Common myeloid progenitor, CD34-positive (primary cell): ENCODE measurements at places on chromosomes 7 and 10.
A peak's percentile ranks its signal among the peaks of the same experiment; 100 is the strongest.

GRCh38 chr7:27101171-27101956 is 1.1 kb downstream of the HOXA2 start:
- no peak for DNase-seq

DNA sequence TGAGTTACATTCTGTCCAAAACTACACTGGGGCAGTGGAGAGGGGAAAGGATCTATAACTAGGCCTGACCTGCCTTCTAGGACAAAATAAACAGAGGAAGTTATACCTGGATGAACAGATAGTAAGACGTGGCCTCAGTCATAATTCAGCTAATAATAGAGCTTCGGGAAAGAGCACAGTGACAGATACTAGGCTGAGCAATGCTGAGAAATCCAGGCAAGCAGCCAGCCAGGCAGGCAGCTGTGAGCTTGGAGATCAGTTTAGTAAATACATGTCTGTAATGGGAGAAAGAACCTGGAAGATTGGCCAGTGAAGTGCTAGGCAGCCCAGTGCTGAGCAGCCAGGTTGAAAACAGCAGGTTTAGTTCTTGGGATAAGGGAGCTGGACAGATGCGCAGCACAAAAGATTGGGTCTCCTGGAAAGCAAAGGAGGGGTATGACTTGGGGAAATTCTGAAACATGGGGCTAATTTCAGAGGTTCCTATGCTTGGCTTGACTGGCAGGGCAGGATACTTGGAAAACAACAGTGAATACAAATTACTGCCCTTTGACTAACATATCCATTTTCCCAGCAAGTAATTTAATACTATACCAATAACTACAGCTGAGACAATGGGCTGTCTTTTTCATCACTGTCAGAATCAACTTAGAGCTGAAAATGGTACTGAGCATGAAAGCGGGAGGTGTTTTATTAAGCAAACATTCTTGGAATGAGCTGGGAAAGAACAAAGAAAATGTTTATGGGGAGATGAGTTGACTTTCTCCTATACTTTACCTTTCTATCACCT is 140.8 kb downstream of the DGKB start:
- DNase-seq, result no peak

DNA sequence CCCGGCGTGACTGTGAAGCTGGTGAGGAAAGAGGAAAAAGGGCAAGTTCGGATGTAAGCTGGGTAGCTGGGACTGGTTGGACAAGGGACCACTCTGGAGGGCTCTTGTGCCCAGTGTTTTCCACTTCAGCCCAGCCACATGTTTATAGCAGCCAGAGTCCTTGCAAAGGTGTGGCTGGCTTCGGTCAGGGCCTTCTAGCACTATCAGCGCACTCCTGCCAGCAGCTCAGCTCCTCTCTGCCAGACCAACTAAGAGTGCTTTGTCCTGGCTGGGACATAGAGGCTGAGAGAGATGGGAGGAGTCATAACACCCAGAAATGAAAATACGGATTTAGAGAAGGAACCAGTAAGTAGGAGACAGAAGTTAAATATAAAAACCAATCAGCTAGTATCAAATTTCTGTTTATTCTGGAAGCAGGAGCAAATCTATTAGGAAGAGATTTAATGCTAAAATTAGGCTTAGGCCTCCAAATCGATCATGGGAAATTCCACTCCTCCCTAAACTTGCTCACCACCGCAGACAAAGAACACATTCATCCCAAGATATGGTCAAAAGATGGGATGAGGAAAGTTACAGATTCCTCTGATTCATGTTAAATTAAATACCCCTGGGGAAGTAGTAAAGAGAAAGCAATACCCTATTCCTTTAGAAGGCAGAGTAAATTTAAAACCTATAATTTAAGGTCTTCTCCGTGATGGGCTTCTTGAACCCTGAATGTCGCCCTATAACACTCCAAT is 135.0 kb downstream of the RALA start:
- no peak for DNase-seq

GRCh38 chr7:153886506-153887441 is 165.4 kb upstream of the DPP6 start:
- peak; percentile 1 for DNase-seq

DNA sequence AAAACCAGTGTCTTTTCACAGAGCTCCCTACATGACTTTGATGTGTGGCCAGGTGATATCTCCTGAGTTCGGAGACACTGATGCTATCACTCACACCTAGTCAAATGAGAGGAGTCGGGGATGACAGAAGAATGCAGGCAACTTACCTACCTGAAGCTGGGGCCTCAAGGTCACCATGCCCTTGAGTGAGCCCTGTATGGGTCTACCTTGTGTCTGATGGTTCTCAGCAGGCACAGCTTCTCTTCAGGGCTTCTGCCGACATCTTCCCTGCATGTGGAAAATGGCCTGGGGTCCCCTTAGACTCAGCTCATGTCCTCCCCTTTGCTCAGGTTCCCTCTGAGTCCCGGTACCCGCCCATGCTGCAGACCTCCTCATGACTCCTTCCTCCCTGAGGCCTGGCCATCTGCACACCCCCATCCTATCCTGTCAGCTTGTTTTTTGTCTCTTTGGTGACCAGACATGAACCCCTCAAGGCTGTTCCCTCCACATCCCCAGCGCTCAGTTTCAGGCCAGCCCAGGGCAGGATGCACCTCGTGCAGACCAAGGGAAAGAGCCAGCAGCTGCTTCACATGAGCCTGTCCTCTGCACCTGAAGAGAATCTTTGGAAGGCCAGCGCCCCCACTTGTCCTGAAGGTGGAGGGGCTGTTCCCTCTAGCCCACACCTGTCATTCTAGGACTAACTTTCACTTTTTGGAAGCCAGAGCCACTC is 74.6 kb upstream of the GDF10 start:
- DNase-seq, result no peak

DNA sequence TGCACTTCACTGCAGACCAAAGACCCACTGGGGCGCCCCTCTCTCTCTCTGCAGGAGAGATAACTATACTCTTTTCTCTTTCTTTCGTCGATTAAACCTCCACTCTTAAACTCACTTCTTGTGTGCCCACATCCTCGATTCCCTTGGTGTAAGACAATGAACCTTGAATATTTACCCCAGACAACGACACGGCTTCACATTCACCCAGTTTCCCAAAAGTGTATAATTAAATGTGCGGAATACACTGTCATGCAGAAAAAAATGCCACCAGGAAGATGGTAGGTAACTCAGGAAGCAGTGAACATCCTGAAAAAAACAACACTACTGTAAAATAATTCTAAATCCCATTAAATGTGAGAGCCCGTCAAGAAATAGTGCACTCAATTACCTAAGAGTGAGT is 882.2 kb downstream of the TYW1 start:
- no peak for DNase-seq

- no peak for DNase-seq
Measured at GRCh38 chr10:35063837-35064454, 26.2 kb downstream of the CUL2 start.

DNA sequence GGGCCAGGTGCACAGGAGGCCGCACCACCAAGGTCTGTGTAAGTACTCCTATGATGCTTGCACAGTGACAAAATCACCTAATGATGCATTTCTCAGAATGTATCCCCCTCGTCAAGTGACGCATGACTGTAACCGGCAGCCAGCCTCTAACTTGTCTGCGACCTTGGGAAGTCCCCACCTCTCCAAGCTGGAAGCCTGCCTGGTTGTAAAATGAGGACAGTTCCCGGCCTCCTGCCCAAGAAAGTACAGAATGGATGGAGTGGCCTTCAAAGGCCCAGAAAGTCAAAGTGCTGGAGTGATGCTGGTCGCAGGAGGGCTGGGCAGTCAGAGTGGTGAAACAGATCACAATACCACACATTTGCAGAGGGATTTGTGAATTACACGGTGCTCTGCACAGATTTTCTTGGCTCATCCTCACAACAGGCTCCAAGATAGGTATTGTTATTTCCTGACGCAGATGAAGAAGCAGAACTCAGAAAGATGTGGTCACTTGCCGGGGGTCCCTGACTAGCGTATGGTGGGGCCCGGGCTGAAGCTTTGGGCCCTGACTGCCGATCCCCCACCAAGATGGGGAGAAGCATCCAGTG is 22.8 kb downstream of the SPOCK2 start:
- no peak for DNase-seq

DNA sequence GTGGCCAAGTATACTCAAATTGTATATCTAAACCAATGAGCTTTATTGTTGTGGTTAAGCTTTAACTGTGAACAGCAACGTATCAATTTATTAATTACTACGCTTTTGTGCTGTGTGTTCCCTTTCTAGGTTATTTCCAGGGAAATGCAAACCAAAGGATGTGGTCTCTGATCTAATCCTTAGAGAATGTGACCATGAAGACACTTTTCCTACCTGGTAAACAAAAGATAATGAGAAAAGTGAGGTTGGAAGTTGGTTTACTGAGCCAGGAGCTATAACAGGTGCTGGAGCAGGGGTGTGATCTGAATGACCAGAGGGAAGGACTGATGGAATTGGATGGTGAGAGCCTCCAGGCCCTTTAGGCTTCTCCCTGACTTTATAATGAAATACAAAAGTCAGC is 25.4 kb upstream of the CALU start:
- DNase-seq, result no peak

DNA sequence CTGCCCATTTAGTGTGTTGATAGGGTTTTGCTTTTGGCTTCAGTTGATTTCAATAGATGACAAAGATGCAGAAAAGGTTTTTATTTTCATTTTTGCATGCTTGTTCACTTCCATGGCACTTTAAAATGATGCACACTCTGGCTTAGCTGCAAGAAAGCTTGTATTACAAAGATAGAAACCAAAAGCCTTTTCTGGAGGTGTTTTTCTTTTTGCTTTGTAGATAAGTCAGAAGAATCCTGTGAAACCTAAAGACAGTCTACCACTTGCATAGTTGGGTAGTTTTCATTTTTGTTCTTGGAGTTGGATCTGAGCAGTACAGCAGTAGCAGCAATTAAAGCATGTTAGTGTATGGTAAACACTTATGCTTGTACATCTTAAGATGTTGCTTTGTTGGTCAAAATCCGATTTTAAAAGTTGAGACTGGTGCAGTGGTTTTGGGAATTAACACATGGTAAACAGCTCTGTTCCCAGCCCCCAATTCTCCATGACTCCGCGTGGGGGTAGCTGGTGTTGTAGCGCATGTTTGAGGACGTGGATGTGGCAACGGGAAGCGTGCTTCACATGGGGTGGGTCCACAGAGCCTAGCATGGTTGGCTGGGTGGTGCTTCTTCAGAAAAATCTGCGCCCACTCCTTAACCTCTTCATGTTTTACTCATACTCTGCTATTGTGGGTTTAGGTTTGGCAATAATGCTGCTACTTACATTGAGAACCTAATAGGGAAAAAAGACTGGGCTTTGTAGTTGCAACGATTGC is 19.8 kb downstream of the CCNY start:
- DNase-seq, result no peak

DNA sequence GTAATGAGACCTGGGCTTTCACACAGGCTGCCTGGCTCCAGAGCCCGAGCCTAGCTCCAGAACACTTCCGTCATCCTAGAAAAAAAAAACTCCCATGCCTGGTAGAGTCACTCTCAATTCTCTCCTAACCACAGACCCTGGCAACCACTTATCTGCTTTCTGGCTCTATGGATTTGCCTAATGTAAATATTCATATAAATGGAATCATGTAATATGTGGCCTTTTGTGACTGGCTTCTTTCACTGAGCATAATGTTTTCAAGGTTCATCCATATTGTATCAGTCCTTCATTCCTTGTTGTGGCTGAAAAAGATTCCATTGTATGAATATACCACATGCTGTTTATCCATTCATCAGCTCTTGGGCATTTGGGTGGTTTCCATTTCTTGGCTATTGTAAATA is 167.7 kb upstream of the MKLN1 start:
- DNase-seq, result no peak

GRCh38 chr10:11880151-11881029 is 57.2 kb downstream of the PROSER2 start:
- no peak for DNase-seq

GRCh38 chr10:121425623-121426022 is 172.6 kb downstream of the FGFR2 start:
- DNase-seq, result peak; percentile 29

- DNase-seq, result peak; percentile 51
Measured at GRCh38 chr7:24299192-24299591, 15.2 kb downstream of the NPY start.

DNA sequence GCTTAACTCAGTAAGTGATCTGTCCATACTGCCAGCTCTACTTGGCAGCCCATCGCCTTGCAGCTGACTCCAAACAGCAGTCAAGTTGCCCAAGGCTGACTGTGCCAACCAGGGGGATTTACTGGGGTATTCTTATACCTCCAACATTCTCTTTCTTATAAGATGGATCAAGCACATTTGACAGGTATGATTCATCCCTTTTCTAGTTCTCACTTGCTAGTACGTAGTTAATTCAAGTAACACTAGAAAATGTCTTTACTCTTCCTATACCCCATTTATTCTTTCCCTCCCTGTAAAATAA is 77.0 kb downstream of the SLC25A13 start:
- DNase-seq, result no peak

GRCh38 chr10:86673827-86674581 is 5.7 kb downstream of the LDB3 start:
- DNase-seq, result no peak

DNA sequence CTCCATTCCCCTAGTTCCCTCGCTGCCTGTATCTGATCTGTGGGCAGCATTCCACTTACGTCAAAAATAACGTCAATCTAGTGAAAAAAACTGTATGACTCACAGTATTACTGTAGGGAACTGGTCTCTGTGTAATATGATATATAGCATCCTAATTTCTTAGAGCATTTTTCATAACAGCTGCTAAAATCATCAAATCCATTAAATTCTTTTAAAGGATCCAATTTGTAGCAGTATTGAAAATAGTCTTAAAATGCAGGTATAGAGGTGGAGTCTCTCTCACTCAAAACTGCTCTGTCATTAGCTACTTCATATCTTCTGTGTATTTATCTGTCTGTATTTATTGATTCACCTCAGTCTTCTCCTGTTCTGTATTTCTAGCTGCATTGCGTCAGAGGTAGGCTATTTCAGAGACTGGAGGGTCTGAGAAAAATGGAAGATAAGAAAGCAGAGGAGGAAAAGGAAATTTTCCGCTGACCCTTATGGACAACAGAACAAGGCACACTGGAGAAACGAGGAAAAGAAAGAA is 59.9 kb downstream of the PON1 start:
- no peak for DNase-seq

DNA sequence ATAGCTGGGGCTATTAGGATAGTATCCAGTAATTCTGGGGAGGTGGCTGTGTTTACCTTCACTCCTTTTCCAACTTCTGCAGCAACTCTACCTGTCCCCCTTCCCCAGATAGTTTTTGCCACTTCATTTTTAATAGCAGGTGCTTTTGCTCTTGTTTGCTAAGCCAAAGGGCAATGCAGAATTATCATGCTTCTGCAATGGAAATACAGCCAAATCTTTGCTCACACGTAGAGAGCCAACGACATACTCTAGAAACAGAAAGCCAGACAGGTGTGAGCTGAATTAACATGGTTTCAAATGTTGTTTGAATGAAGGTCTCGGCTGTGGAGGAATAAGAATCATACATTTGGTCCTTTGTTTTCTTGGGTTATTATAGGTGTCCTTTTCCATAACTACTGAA is 14.4 kb downstream of the PLEKHS1 start:
- no peak for DNase-seq

- DNase-seq, result no peak
Measured at GRCh38 chr10:11212288-11213085, 194.8 kb downstream of the CELF2 start.
